ENCODE measurements at places on chromosomes 12 and 14. TPM values are rescaled to one million over a fixed set of nuclear protein-coding genes. Genes with fewer than 3 reads are reported as not detected.

GRCh38 chr12:76346798-76347420 is 1.3 kb downstream of the BBS10 start:
- no peak for DNase-seq

DNA sequence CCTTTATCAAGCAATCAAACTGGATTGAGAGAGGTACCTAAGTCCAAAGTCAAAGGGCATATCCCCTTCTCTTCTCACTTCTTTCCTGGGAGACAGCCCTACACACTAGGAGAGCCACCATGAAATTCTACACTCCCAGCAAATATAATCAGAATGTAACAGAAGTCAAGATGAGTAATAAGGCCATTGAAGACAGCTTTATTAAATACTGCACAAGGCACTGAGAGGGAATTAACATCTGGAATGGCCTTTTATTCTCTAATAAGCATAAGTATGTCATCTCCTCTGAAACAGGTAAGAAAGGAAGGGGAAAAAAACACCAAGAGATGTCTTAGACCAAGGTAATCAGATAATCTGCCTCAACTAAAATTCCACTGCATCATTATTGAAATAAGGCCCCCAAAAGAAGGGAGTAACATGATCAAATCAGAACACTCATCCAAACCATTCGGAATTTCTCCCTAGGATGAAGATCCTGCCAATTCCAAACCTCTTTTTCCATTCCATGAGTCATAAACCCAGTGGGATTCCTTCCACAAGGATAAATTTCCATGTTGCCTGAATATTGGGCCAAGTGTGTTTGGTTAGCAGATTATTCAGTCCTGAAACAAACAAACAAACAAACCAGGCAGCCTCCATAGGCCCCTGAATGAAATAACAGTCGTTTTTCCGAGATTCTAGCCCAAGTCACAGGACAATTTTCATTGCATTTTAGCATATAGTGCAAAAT is 19.9 kb downstream of the SLC35F4 start:
- DNase-seq, result no peak

DNA sequence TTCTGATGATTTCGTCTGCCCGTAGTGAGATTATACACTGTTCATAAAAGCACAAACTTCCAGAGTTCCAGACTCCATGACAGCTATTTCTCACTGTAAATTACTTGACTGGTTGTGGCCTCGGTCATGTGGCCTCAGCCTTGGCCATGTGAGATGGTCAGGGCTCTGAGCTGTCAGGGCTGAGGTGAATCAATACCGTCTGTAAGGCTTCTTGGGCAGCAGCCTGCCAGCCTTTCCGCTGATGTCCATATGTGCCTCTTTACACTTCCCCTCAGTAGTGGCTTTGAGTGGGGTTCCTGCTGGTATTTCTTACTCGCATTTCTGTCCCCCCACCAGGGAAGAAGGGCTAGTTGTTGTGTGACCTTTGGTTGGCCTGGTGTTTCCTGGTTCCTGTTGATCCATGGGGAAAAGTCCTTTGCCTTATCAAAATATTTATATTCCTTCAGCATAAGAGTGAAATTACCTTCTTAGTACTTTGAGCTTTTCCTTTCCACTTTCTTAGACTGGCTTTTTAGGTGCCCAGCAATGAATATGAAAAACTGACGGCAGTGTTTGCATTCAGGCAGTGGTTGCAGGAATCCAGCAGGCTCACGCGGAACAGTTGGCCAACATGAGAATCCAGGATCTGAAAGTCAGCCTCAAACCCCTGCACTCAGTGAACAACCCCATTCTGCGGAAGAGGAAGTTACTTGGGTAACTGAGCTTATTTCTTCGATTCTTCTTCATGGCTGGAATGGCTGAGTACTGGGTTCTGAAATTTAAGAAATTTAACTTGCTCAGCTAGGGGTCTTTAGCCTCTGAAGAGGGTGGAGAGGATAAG is 46.1 kb downstream of the MAPKAPK5 start:
- DNase-seq, result no peak

DNA sequence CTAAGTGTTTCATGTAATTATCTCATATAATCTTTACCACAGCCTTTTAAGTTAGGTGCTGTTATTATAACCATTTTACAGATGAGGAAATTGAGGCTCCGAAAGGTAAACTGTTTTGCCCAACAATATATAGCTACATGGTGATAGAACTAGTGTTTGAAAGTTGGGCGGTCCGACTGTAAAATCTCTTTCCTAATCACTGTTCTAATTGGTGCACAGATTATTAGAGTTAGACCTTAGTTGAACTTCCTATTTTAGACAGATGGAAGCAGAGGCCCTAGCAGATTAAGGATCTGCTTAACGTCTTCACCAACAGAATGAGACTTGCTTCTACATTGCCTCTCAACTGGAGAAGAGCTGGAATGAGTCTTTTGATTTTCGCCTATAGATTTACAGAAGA is 30.0 kb upstream of the DUSP6 start:
- DNase-seq, result no peak

- DNase-seq, result no peak
Measured at GRCh38 chr12:11437966-11438365, 42.6 kb upstream of the PRB2 start.

GRCh38 chr12:1013618-1014489 is 22.8 kb downstream of the ERC1 start:
- no peak for DNase-seq

DNA sequence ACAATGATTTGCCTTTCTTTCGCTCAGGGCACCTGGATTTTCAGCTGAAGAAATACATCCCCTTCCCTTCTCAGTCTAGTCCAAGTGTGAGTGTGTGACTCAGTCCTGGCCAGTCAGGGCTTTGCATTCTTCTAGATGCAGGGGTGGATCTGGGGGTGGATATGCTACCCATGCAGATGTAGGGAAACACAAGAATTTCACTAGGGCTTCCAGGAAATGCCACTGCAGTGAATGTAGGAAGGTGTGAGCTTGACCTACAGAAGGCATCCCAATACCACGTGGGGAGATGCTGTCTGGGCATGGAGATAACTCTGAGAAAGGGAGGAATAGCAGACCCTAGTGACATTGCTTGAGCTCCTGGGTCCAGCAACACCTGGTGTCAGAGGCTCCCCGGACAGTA is 404.2 kb downstream of the GLT1D1 start:
- DNase-seq, result no peak

GRCh38 chr12:46300910-46301309 is 32.1 kb upstream of the SLC38A1 start:
- no peak for DNase-seq

GRCh38 chr14:92560106-92560865 is 46.7 kb downstream of the RIN3 start:
- no peak for DNase-seq

GRCh38 chr14:24679248-24679961 is 45.4 kb upstream of the GZMB start:
- no peak for DNase-seq

The DLST gene
- polyA plus RNA-seq, result 125 TPM

The RHOJ gene
- polyA plus RNA-seq, result 18.3 TPM

The TCL1A gene
- 0.85 TPM for polyA plus RNA-seq

The HOXC4 gene
- polyA plus RNA-seq, result 55.9 TPM

The EIF5 gene
- 241 TPM for polyA plus RNA-seq

The MANSC4 gene
- polyA plus RNA-seq, result 0.21 TPM

The DAO gene
- 1.3 TPM for polyA plus RNA-seq

The GUCY2C gene
- 0.65 TPM for polyA plus RNA-seq

The FSCB gene
- not detected for polyA plus RNA-seq

Data from left renal cortex interstitium (tissue), 4 donors.